ENCODE measurements at places on chromosomes 11 and 22. TPM values are rescaled to one million over a fixed set of nuclear protein-coding genes. Genes with fewer than 3 reads are reported as not detected.

The SLC35E4 gene
- 5.5 TPM for total RNA-seq

The DNAL4 gene
- 17.3 TPM for total RNA-seq

The YWHAH gene
- total RNA-seq = 218 TPM

DNA sequence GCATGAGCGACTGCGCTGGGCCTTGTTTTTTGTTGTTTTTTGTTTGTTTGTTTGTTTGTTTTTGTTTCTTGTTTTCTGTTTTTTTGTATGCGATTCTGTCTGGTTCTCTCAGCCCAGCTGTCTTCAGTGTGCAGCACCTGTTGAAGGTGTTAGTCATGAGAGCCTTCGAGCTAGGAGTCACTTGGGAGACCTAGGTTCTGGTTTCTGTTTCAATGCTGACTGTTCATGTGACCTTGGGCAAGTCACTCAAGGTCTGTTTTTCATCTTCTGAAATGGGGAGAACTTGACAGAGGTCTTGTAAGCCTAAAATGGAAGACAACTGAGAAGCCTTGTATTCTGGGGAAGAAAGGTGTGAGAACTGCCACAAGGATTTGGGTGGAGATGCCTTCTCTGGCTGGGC, 1.8 kb downstream of the DCPS start:
- DNase-seq = no peak

The TEX12 gene
- not detected for total RNA-seq

The YPEL4 gene
- 3.6 TPM for total RNA-seq

DNA sequence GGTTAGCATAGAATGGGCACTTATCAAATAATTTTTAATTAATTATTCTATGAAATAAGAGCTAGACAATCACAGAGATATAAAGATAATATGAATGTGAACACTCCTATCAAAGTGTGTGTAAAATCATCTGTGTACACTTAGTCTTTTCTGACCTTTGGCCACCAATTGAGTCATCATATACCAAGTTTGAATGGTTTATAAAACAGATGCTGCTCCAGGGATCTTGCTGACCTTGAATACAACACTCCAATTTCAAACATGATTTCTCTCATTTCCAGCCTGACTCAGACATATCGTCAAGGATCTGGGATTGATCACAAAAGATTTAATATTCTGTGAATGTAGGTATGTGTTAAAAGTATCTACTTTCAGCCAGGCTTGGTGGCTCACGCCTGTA, 2.9 kb upstream of the OR51V1 start:
- DNase-seq = no peak

DNA sequence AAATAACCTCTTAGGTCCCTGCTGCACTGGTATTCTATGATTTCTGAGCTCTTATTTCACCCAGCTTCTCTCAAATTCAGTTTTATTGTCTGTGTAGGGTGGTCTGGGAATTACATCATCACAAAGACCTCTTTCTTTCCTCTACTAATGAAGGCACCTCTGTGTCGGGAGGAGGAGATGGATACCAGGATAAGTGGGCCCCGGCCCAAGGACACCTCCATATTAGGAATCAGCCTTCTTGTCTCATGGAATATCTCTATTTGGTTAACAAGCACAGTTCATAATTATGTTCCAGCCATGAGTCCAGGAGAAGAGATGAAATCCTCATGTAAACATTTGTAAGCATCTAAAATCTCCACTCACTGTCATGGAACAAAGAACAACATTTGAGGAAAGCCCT, 9.4 kb downstream of the PARVA start:
- DNase-seq = no peak

The GUCY1A2 gene
- total RNA-seq = 183 TPM

DNA sequence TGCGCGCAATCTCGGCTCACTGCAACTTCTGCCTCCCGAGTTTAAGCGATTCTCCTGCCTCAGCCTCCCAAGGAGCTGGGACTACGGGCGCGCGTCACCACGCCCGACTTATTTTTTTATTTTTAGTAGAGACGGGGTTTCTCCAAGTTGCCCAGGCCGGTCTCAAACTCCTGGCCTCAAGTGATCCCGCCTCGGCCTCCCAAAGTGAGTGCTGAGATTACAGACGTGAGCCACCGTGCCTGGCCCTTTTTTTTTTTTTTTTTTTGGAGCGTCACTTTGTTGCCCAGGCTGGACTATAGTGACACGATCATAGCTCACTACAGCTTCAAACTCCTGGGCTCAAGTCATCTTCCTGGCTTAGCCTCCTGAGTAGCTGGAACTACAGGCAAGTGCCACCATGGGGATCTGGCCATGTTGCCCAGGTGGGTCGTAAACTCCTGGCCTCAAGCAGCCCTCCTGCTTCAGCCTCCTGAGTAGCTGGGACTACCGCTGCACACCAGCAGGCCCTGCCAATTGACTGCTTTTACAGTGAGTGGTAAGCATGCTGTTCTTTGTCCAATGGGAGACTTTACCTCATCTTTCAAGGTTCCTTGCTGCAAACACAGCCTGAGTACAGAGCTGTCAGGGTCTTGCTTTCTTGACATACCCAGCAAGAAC, 600 bp upstream of the CENPM start:
- no peak for DNase-seq

The RBMXL2 gene
- not detected for total RNA-seq

The BCO2 gene
- total RNA-seq = 2.8 TPM

DNA sequence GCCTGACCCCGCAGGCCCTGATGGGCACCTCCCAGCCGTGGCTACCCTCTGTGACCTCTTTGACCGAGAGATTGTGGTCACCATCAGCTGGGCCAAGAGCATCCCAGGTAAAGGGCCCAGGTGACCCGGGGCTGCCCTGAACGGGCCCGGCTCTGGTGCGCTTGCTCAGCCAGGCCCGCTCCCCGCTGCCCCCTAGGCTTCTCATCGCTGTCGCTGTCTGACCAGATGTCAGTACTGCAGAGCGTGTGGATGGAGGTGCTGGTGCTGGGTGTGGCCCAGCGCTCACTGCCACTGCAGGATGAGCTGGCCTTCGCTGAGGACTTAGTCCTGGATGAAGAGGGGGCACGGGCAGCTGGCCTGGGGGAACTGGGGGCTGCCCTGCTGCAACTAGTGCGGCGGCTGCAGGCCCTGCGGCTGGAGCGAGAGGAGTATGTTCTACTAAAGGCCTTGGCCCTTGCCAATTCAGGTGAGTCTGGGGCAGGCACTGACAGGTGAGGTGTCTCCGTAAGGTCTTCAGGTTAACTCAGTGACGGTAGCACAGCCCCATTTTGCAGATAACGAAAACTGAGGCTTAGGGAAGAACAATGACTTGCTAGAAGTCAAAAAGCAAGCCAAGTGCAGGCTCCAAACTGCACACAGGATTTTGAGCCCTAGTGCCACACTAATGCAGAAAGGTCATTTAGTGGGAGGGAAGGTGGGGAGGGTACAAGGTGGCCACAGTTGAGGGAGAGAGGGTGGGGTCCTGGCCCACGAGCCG, 2.4 kb downstream of the TRMT112 start:
- DNase-seq = no peak

The ZP1 gene
- total RNA-seq = not detected

DNA sequence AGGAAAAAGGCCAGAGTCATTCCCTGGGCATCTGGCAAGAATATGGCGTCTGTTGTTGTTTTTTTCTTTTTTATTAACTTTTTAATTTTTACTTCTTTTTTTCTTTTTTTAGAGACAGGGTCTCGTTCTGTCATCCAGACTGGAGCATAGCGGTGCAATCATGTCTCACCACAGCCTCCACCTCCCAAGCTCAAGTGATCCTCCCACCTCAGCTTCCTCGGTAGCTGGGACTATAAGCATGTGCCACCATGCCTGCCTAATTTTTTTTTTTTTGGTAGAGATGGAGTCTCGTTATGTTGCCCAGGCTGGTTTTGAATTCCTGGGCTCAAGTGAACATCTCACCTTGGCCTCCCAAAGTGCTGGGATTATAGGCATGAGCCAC, 54.0 kb upstream of the PRDM11 start:
- DNase-seq = no peak

The XNDC1N gene
- 6.2 TPM for total RNA-seq

GRCh38 chr11:72815110-72815618, 953 bp downstream of the ATG16L2 start:
- DNase-seq = no peak

DNA sequence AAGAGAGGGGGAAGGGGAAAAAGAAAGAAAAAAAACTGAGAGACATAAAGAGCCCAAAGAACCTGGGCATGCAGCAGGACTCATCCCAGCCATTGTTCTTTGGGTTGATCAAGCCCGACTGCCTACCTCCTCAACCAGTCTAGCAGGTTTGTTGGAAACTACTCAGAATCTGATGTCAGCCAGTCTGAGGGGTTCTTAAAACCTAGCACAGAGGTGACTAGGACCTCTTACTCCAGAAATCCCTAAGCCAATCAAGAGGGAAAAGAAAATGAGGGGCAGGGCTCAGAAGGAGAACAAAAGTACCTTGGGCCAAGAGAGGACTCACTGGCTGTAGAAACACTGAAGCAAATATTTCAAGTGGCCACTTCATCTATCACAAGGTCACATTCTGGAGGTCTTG, 228.0 kb downstream of the AASDHPPT start:
- DNase-seq = no peak

The TRPC6 gene
- 6.9 TPM for total RNA-seq

- no peak for DNase-seq
These were observed 16.6 kb downstream of the CRELD2 start for GRCh38 chr22:49934891-49935557.

GRCh38 chr11:74696500-74696899, 34.7 kb downstream of the CHRDL2 start:
- no peak for DNase-seq

The OR5AN1 gene
- total RNA-seq = not detected

The RIMBP3C gene
- total RNA-seq = 1.6 TPM

DNA sequence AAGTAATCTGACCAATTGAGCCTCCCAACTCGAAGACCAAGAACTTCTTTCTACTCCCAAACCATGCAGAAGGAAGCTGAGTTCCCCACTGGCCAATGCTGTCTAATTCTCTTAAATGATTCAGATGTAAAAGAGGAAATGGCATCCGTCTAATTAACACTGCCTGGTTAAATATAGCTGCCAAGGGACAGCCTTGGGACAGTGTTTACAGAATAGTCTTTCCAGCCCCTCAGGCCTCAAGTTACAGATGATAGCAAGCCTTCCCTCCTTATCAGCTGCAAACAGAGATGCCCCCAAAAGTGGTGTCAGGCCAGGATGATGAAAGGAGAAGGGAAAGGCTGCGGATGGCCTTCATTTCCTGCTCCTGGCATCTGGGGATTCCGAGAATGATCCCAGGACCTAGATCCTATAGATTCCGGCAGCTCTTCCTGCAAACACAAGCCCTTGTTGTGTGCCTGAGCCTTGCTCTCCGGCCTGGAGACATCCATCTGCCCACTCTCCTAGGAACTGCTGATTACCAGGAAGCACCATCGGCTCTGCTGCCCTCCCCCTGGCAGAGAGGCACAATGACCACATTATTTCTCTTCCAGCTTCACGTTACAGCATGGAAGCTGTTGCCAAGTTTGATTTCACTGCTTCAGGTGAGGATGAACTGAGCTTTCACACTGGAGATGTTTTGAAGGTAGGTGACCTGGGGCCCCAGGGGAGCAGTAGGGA, 13.5 kb upstream of the TMA7B start:
- no peak for DNase-seq

The OR52H1 gene
- total RNA-seq = 0.47 TPM

GRCh38 chr22:19717691-19718455, 3.6 kb downstream of the SEPTIN5 start:
- DNase-seq = peak; percentile 65

GRCh38 chr11:9849389-9849788, 185.5 kb downstream of the SWAP70 start:
- no peak for DNase-seq

DNA sequence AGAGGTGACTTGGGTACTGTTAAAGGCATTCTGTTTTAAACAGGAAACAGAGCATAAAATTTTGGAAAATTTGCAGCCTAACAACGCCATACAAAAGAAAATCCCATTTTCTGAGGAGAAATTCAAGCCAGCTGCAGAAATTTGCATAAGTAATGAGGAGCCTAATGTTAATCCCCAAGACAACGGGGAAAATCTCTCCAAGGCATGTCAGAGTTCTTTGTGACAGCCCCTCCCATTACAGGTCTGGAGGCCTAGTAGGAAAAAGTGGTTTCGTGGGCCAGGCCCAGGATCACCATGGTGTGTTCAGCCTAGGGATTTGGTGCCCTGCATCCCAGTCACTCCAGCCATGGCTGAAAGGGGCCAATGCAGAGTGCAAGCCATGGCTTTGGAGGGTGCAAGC, 1333.1 kb upstream of the TENM4 start:
- DNase-seq = no peak

DNA sequence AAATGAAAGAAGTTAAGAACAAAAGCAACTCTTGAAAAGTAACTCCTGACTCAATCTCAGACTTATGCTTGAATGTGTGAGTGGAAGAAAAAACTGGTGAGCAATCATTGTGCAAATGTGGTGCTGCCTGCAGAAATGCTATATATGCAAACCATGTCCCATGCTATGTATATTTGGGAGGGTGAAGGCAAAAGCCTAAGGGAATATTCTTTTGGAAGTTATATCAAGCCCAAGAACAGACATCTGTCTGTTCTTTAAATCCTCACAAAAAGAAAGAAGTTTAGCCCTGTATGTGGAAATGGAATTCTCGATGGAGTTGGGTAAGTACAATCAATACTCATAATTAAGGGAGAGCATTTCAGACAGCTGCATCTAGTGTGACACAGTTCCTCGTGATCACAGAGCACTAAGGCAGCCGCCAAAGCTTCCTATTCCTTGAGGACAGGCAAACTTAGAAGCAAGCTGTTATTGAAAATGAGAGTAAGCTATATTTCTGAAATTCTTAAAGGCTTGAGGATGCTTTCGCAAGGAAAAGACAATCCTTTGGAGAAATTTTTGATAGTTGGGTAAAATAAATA, 406.5 kb upstream of the CHORDC1 start:
- no peak for DNase-seq

The TST gene
- total RNA-seq = 5.5 TPM

GRCh38 chr11:77502346-77502905, 28.5 kb upstream of the PAK1 start:
- DNase-seq = no peak

The OTOG gene
- not detected for total RNA-seq

- DNase-seq = no peak
These were observed 533 bp downstream of the ELF5 start for GRCh38 chr11:34512840-34513681.

DNA sequence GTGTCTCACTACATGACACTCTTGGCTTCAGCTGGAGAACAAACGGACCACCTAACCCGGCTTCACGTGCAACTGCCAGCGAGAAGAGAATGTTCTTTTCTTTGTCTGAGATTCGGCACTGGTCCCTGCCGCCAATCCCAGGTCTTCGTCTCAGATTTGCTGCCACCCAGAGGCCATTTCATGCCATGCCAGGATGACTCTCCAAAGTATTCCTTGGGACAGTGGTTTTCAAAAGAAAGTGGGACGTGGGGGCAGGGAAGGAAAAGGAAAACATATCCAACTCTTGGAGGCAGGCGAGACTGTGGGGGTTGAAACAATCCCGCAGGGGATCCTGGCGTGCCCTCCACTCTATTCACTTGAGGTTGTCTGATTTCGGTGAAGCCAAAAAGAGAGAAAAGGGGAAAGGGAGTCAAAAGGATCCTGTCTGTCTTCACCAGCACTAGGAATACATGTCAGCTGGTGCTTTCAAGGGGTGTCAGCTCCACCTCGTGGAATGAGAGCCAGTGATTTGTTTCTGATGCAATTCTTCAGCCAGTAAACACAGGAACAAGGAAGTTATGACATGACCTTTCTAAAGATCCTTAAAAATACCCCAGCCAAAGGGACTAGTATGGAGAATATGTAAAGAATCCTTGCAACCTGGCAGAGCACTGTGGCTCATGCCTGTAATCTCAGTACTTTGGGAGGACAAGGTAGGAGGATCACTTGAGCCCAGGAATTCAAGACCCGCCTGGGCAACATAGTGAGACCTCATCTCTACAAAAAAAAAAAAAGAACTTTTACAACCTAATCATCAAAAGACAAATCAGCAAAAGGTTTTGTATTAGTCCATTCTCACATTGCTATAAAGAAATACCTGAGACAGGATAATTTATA, 41.0 kb upstream of the APLNR start:
- DNase-seq = peak; percentile 53

The KCTD14 gene
- total RNA-seq = 0.78 TPM

The EIF4ENIF1 gene
- 19.8 TPM for total RNA-seq
